HS-5 (cell line): ENCODE measurements at places on chromosomes 2 and 18.

DNA sequence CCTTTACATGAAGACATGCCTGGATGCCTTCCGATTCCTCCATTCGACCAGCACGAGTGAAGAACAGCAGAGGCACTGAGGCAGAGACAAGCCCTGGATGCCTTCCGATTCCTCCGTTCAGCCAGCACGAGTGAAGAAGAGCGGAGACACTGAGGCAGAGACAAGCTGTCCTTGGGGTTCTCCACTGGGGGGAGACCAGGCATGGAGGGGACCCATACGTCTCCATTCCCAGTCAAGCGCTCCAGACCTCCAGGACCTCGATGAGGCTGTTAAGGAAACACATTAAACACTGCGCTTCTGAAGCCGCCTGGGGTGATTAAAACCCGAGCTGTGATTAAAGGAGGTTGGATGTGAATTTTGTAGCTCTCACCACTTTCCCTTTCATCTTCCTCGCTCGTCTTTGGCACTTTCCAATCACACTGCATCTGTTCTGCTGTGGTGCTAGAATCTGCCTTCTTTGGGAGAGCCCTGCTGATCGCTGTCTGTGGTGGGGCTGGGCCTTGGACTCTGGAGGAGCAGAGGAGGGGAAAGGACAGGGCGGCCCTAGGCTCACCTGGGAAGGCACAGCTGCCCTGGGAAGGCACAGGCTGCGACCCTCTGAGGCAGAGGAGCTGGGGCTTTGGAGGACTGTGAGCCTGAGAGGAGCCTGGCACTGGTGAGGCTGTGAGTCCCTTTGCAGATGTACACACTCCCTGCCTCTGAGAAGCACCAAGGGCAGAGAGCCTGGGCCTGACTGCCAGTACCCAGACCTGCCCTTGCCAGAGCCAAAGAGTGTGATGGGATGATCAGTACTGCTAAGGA is 463.1 kb upstream of the HS6ST1 start:
- DNase-seq: no peak

- peak; percentile 18 for DNase-seq
Measured at GRCh38 chr18:72544092-72544886, at the start of gene CBLN2. Gene CBLN2, minus strand, starts transcription at chr18:72544342. Its CDS starts 2,182 bp downstream, at chr18:72542160.

DNA sequence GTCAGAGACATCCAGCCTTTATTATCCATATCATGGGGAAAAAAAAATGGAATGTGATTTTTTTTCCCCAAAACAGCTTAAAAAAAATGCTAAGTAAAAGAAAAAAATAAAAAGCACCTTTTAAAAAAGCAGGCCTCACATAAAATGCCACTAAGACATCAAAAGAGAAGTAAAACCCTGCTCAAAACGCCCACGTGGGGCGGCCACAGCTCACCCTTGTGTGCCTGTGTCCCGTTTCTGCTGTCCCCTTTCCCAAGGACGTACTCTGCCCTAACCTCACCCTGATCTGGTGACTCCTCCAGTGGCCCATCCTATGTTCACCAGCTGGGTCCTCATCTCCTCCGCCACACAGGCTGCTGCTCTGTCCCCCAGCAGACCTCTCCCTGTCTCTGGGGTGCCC is 125.4 kb downstream of the NEDD4L start:
- DNase-seq: no peak

GRCh38 chr18:47881752-47882455 is 48.6 kb downstream of the SMAD2 start:
- DNase-seq: peak; percentile 30

DNA sequence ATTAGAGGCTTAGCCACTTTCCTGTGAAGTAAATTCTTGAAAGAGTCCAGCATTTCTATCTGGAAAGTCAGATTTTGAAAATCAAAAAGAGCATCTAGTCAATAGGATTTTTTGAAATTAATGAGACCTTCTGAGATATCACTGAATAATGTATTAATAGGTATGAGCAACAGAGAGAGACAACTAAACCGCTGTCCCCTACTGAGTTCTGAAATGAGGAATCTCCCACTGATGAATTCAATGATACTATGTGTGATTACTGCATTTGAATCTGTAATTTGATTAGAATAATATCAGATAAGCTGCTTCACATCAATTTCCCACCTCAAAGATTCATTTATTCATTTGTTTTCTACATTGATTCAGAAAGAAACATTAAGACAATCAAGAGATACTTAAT is 252.8 kb downstream of the TMX3 start:
- DNase-seq: no peak

- DNase-seq: peak; percentile 86
Measured at GRCh38 chr2:237178396-237178795, 92.7 kb downstream of the COPS8 start.
